ENCODE measurements at places on chromosomes 12 and 14. TPM values are rescaled to one million over a fixed set of nuclear protein-coding genes. Genes with fewer than 3 reads are reported as not detected.
A peak's percentile ranks its signal among the peaks of the same experiment; 100 is the strongest.

Gene GRIN2B
- total RNA-seq: not detected

Gene LHX5
- total RNA-seq: not detected

Gene TAS2R30
- total RNA-seq: 0.94 TPM

Gene CCDC85C
- 22.6 TPM for total RNA-seq

Gene TSPAN9
- 184 TPM for total RNA-seq

Gene TSPAN11
- 4.9 TPM for total RNA-seq

Gene KLHL33
- 1.7 TPM for total RNA-seq

Gene VAMP1
- 5.8 TPM for total RNA-seq

Gene SOX5
- 14.0 TPM for total RNA-seq

Gene IL22
- not detected for total RNA-seq

- no peak for DNase-seq
These were observed 29.2 kb downstream of the BBS10 start for GRCh38 chr12:76318773-76319594.

DNA sequence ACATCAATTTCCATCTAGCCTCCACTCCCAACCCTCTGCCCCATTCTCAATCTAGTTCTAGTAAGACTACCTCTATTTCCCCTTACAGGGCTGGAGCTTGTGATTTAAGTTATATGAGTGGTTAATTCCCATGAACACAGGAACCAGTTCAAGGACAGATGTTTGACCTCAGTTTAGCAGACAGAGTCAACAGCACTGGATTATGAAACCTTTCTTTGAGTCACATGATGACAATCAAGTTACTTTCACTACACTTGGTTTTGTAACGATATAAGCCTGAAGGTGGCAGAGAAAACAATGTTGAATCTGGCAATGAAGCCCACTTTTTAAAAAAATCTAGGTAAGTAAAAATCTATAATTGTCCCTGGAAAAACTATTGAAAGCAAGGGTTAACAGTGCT, 1646.2 kb upstream of the FLRT2 start:
- DNase-seq: no peak

DNA sequence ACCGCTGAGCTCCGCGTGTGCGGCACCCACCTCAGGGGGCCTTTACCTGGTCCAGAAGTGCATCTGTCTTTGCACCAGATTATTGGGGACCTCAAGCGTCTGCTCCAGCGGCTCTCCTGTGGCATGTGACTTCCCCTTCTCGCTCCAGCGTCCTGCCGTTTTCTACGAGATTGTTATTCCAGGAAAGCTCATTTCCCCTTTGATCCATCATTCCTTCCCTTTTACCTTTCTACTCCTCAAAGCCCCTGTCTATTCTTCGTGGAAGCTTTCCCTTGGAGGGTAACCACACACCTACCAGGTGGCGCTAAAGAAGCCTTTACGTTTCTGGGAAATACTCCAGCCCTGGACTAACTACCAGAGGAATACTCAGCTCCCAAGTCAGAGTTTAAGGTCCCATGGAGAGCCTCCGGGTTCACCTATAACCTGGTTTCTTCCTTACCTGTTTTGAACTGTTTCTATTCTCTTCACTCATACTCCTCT, 1.5 kb downstream of the FKBP4 start:
- DNase-seq: no peak

DNA sequence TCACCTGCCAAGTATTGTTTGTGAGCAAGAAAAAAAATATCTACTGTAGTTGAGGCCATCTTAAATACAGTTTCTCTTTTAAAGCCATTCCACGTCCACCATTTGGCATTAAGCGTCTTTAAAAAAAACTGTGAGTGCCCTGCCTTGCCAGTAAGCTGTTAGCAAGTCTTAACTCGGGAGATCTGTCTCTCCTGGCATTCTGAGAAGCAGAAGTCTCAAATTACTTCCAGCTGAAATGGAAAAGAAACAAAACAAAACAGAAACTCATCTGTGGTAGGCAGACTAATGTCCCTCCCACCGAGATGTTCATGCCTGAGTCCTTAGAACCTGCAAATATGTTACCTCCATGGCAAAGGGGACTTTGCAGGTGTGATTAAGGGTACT, 126.2 kb downstream of the CRADD start:
- no peak for DNase-seq

DNA sequence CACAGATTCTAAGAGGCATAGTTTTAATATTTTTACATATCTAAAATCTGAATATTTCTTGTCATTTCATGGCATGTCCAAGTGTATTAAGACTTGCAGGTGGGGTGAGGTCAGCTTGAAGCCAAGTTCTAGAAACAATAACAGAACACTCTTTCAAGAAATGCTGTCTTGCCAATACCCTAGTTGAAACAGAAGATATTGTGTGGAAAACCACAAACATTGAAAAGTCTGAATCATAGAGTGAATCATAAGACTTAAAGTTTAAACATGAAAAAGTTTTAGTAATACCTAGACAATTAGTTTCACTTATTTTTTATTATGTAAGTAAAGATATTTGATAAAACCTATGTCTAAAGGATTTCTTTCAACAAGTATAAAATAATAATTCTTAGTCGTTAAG, 191.5 kb upstream of the CAND1 start:
- DNase-seq: no peak

DNA sequence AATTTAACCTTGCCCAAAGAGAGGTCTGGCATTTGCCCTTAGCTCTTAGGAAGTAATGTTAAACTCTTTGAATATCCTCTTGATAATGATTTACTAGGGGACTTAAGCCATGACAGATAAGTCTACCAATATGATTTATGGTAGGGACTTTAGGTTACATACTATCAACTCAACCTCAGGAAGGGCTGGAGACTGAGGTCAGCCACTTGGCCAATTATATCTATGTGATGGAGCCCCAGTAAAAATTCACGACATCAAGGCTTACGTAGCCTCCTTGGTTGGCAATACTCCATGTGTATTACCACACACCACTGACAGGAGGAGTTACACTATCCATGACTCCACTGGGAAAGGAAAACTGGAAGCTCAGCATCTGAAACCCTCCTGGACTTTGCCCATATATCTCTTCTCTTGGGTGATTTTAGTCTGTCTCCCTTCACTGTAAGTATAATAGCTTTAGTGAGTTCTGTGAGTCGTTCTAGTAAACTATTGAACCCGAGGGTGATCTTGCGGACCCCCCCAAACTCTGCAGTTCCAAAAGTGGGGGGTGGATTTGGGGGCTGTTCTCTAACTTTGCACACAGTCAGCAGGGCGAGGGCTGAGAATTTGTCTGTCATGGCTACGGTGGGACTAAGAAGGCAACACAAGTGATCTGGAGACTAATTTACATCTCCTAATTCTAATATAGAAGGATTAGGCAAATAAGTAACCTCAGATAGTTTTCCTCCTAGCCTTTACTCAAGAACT, 62.3 kb downstream of the R3HDM2 start:
- no peak for DNase-seq

DNA sequence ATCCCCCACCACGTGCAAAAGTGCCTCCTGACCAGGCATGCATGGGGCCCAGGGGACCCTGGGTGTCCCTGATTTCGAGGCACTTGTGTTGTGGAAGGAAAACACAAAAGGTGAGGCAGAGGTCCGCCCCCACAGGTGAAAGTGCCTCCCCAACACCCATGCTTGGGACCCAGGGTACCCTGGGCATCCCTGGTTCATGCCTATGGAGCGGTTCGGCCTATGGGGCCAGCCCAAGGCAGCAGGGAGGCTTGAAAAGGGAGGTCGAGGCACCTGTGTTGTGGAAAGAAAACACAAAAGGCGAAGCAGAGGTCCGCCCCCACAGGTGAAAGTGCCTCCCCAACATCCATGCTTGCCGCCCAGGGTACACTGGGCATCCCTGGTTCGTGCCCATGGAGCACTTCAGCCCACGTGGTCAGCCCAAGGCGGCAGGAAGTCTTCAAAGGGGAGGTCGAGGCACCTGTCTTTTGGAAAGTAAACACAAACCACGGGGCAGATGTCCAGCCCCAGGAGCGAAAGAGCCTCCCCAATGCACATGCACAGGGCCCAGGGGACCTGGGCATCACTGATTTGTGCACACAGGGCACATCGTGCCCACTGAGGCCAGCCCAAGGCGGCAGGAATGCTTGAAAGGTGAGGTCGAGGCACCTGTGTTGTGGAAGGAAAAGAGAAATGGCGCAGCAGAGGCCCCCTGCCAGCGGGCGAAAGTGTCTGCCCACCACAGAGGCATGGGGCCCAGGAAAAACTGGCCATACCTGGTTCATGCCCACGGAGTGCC, 375.5 kb downstream of the ALG10 start:
- peak; percentile 3 for DNase-seq

DNA sequence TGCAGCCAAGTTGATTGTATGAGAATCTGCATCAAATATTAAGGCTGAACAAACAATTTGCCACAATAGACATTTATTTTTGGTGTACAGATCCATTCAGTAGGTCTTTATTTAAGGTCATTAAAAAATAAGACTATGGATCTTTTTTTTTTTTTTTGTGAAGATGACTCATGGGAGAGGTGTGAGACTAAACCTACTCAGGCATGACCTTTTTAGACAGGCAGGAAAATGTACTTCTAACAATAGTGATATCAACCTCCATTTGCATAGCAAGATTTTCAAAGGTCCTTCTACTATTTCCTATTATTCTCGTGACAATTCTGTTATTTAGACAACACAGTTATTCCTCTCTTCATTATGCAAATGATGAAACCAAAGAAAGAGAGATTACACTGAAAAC, 39.9 kb upstream of the PTPRR start:
- DNase-seq: no peak

- DNase-seq: no peak
These were observed 351.0 kb downstream of the NAV3 start for GRCh38 chr12:78181544-78182162.

- DNase-seq: peak; percentile 71
These were observed 71.7 kb downstream of the TRAF3 start for GRCh38 chr14:102848830-102849525.

GRCh38 chr14:82388488-82388887, 854.8 kb upstream of the SEL1L start:
- no peak for DNase-seq

GRCh38 chr12:123908884-123909725, 63.5 kb downstream of the CCDC92 start:
- no peak for DNase-seq

DNA sequence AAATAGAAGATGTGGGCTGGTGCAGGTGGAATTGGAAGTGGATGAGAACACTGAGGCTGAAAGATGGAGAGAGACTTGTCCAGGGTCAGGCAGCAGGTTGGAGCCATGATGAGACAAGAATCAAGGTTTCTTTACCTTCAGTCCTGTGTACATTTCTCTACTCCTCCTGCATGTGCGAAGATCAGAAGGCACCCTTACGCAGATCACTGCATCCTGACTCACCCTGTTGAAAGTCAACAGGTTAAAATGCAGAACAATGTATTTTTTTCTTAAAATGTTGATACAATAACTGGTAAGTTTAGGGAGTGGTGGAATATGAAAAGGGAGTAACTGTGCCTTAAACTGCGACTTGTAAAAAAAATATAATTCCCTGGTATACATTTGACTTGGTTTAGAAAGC, 47.8 kb downstream of the TESPA1 start:
- DNase-seq: no peak

DNA sequence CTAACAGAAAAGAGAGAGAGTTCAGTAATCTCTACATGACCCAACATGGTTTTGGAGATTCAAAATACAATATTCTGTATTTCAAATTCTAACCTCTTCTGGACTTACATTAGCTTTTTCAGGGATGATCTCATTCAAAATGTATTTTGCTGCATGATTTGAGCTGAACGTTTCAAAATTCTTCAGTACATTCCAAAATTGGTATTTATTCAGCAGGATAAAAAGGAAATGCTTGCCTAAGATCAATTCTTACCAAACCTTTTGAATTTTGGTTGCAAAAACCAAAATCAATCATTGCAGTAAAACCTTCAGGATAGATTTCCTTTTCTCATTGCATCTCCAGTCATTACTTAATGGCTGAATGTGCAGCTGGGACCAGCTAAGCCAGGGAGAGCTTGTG, 1761.3 kb upstream of the SEL1L start:
- no peak for DNase-seq

GRCh38 chr14:54691525-54692283, 124.8 kb downstream of the SAMD4A start:
- DNase-seq: peak; percentile 90

- DNase-seq: peak; percentile 83
These were observed 161.7 kb downstream of the CAND1 start for GRCh38 chr12:67430708-67431335.

DNA sequence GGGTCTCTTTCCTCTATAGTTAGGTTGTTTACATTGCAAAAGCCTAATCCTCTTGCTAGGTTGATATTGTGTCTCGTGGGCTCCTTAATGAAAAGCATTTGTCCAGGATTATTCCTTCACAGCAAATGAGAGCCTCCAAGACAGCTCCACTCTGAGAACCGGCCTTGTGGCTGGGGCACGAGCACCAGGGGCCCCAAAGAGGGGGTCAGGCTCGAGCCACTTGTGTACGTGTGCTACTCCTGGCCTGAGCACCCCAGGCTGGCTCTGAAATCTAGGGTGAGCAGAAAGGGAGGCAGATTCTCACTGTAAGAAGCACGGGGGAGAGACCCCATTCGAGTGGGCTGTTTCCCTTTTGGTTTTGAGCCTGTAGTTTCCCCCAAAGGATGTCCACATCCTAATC, 45.0 kb upstream of the FZD10 start:
- DNase-seq: no peak
